HFFc6 (cell line): ENCODE measurements at places on chromosomes 2 and 18. TPM values are rescaled to one million over a fixed set of nuclear protein-coding genes. Genes with fewer than 3 reads are reported as not detected.

FOXD4L1 gene
- 0.07 to 0.15 TPM (median 0.11 TPM) in 3 replicates for total RNA-seq

CD302 gene
- 2.2 and 3.7 TPM in 2 replicates for total RNA-seq

CDK15 gene
- total RNA-seq = 24.5 to 59.8 TPM (median 32.0 TPM) in 3 replicates

NAB1 gene
- total RNA-seq = 14.3 to 24.4 TPM (median 19.0 TPM) in 3 replicates

DNA sequence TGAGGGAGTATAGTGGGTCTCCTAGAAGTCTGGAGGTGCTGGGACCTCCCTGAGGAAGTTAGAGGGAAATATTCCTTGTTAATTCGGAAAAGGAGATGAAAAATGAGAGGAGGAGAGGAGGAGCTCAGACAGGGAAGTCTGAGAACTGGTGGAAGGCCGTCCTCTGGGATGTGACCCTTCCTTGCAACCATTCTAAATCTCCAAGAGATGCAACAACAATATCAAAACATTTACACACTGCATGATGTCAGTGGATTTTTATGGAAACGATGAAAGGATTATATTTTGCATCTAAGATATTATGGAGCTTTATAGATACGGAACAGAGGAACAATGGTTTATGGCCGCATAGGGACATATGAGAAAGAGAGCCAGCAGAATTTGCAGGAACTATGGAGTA lies 49.8 kb upstream of the COBLL1 start:
- no peak overlapping the region for H3K4me3 ChIP-seq
- DNase-seq = no peak

DNA sequence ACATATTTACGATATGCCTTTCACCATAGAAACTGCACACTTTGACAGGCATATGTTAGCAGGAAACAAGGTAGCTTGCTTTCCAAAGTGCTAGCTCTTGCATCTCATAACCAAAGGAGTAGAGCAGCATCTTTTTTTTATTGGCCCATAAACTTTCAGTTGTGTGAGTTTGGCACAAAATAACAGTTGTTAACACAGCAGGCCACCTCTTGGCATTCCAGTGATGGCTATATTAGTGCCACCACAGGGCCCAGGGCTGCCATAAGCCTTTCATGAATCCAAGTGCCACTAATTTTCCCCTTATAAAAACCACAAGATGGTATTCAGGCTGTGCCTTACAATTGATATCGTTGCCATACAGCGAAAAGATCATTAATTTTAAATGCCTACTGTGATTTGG lies 40.3 kb upstream of the KLF7 start:
- H3K36me3 ChIP-seq = no peaks in the 10 kb centered on the region
- no peaks in the 10 kb centered on the region for H3K4me1 ChIP-seq
- H3K27me3 ChIP-seq = no peaks in the 10 kb centered on the region; the same call in 1 of the 2 replicates
- DNase-seq = no peak
- H3K27ac ChIP-seq = no peak overlapping the region

DNA sequence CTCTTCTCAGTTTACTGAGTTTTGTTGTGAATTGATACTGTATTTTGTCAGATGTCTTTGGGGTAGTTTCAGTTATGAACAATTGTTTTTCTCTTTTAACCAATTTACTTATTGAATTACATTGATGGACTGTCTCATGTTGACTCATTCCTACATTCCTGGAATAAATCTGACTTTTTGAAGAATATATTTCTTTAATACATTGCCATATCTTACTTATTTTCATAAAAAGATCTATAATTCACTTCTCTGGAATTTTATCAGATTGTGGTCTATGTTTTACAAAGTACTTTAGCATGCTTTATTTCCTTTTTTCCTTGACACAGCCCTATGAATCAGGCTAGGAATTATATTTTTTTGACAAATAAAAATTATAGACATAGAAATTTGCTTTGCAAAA lies 268.3 kb downstream of the PLCL1 start:
- H3K27me3 ChIP-seq = no peaks in the 10 kb centered on the region
- no peak overlapping the region for H3K4me3 ChIP-seq

DNA sequence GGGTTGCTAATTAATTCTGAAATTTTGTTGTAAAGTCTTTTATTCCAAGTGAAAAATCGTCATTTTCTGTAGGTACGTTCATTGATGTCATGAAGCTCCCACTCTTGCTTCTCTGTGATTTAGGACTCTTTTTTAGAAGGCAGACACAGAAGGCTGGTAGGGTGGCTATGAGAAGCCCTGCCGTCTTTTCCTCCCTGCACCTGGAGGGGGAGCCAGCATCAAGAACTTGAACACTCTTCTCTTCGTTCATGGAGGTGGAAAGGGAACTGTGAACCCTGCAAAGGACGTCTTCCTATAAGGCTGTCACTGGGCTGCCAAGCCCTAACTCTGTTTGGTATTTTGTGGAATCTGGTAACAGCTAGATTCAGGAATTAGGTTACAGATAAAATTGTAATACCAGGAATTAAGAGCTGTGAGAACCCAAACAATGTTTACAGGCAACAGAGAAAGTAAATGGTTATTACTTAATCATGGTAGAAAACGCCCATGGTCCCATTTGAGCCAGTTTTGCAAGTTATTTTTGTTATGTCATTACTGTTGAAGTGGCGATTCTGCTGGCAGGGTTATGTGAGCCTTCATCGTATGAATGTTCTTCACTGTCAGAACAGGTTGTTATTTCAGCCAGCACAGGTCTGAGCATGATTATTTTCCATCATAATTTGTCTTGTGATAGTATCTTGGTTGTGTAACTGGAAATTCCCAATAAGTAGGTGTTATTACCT lies 112.2 kb downstream of the OSBPL6 start:
- no peak overlapping the region for H3K4me3 ChIP-seq
- H3K27ac ChIP-seq = no peak overlapping the region
- H3K4me1 ChIP-seq = peaks cover 6% of the 10 kb centered on the region; the same call in 1 of the 2 replicates
- no peak for DNase-seq
- no peaks in the 10 kb centered on the region; the same call in 1 of the 2 replicates for H3K27me3 ChIP-seq
- peaks cover 10% of the 10 kb centered on the region for H3K36me3 ChIP-seq

- no peak for DNase-seq
Measured at GRCh38 chr2:73837847-73838585, 9.3 kb downstream of the STAMBP start.

GRCh38 chr2:231334179-231334930 lies 61.2 kb upstream of the B3GNT7 start:
- H3K36me3 ChIP-seq = peaks cover 37% of the 10 kb centered on the region
- H3K27me3 ChIP-seq = peaks cover 5% of the 10 kb centered on the region; the same call in 1 of the 2 replicates
- H3K4me1 ChIP-seq = peaks cover 18% of the 10 kb centered on the region
- no peak overlapping the region for H3K27ac ChIP-seq
- H3K4me3 ChIP-seq = no peak overlapping the region

- H3K4me1 ChIP-seq = peaks cover 9% of the 10 kb centered on the region
- H3K4me3 ChIP-seq = no peak overlapping the region
- no peaks in the 10 kb centered on the region for H3K27me3 ChIP-seq
Measured at GRCh38 chr2:10157293-10157692, 34.8 kb downstream of the RRM2 start.

- peaks cover 7% of the 10 kb centered on the region; the same call in 1 of the 2 replicates for H3K36me3 ChIP-seq
- H3K4me3 ChIP-seq = no peak overlapping the region
Measured at GRCh38 chr2:4992226-4992625, 700.0 kb upstream of the SOX11 start.

GRCh38 chr2:154495455-154495868 lies 203.0 kb upstream of the KCNJ3 start:
- no peak for DNase-seq
- no peak overlapping the region for H3K4me3 ChIP-seq
- H3K36me3 ChIP-seq = no peaks in the 10 kb centered on the region

- H3K4me1 ChIP-seq = peaks cover 49% of the 10 kb centered on the region
- no peak for DNase-seq
- peak overlapping the region; percentile 69 for H3K4me3 ChIP-seq
- H3K36me3 ChIP-seq = peaks cover 4% of the 10 kb centered on the region; the same call in 1 of the 2 replicates
- peak overlapping the region; percentile 76 for H3K27ac ChIP-seq
- peaks cover 4% of the 10 kb centered on the region for H3K27me3 ChIP-seq
Measured at GRCh38 chr2:218405746-218406208, 6.1 kb downstream of the CTDSP1 start.

DNA sequence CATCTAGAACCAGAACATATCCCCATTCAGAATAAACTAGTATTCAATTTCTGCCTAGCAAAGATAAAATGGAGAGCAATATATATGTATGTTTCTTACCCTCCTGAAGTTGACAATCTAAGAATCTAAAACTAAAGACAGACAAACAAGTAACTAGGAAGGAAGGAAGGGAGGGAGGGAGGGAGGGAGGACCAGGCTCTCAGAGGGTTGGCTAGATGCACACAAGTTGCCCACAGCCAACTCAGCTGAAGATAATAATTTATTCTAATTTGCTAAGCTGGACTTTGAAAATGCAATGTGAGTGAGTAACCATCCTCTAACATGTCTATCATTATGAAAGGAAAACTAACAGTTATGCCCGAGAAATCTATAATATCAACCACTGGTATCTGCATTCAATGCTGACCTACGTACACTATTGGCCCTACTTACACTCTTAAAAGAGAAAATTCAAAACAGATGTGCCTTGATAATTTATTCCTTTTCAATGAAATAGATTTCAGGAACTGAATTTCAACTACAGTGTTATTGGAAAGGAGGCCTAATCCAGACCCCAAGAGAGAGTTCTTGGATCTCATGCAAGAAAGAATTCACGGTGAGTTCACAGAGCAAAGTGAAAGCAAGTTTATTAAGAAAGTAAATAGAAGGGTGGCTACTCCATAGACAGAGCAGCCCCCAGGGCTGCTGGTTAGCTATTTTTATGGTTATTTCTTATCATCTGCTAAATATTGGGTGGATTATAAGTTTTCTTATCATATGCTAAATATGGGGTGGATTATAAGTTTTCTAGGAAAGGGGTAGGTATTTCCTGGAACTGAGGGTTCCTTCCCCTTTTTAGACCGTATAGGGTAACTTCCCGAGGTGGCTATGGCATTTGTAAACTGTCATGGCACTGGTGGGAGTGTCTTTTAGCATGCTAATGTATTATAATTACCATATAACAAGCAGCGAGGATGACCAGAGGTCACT lies 288.5 kb upstream of the SLC39A10 start:
- DNase-seq = no peak
- no peaks in the 10 kb centered on the region; the same call in 1 of the 2 replicates for H3K27me3 ChIP-seq
- peaks cover 27% of the 10 kb centered on the region for H3K4me1 ChIP-seq
- peaks cover 11% of the 10 kb centered on the region for H3K36me3 ChIP-seq
- no peak overlapping the region for H3K27ac ChIP-seq

GRCh38 chr2:113164930-113165585 lies 8.7 kb upstream of the PSD4 start:
- no peaks in the 10 kb centered on the region for H3K4me1 ChIP-seq
- H3K27me3 ChIP-seq = peaks cover 8% of the 10 kb centered on the region
- no peak for DNase-seq
- H3K4me3 ChIP-seq = no peak overlapping the region

GRCh38 chr2:235870515-235870914 lies 297.7 kb downstream of the GBX2 start:
- H3K27ac ChIP-seq = no peak overlapping the region
- no peaks in the 10 kb centered on the region for H3K4me1 ChIP-seq
- no peak for DNase-seq
- H3K4me3 ChIP-seq = no peak overlapping the region
- H3K36me3 ChIP-seq = peaks cover 37% of the 10 kb centered on the region

DNA sequence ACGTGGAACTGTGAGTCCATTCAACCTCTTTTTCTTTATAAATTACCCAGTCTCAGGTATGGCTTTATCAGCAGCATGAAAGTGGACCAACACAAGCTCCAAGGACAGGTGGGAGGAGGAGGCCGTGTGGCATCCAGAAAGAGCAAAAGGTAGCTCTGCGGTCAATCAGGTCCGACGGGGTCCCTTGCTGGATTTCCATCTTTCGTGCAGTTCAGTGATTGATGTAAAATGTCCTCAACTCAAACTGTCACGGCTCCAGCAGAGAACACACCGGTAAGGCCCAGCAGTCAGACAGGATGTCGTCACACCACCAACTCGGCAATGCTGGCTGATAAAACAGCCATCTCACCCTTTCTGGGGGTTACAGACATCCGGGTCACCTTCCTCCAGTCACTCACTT lies 123.3 kb downstream of the PXDN start:
- H3K36me3 ChIP-seq = no peaks in the 10 kb centered on the region
- peaks cover 12% of the 10 kb centered on the region for H3K4me1 ChIP-seq
- H3K4me3 ChIP-seq = no peak overlapping the region

GRCh38 chr2:70984576-70985282 lies 6.3 kb downstream of the ANKRD53 start:
- no peak overlapping the region for H3K27ac ChIP-seq
- H3K4me1 ChIP-seq = no peaks in the 10 kb centered on the region
- DNase-seq = peak; percentile 40
- no peaks in the 10 kb centered on the region; the same call in none of the 2 replicates for H3K27me3 ChIP-seq

DNA sequence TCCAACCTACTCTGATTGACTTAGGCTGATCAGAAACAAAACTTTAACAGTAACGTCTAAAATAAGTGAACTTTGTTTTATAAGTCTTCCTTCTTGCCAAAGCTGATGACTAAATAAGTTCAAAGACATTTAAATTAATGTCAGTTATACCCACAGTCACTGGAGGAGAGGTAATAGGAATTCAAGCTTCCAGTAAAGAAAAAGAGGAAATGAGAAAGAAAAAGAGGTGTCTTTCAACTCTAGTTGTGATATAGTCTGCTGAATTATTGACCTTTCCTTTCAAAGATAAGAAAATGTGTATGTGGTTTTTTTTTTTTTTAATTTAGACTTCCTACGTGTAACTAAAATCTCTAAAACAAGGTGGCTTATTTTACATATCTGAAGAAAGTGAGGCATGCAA lies 191.5 kb downstream of the SLC8A1 start:
- H3K27ac ChIP-seq = no peak overlapping the region
- H3K36me3 ChIP-seq = peaks cover 4% of the 10 kb centered on the region; the same call in 1 of the 2 replicates
- no peak for DNase-seq
- H3K4me1 ChIP-seq = peaks cover 26% of the 10 kb centered on the region
- no peak overlapping the region for H3K4me3 ChIP-seq

- H3K36me3 ChIP-seq = peaks cover 33% of the 10 kb centered on the region
- no peak for DNase-seq
Measured at GRCh38 chr18:48713309-48713708, 174.5 kb downstream of the CTIF start.

DNA sequence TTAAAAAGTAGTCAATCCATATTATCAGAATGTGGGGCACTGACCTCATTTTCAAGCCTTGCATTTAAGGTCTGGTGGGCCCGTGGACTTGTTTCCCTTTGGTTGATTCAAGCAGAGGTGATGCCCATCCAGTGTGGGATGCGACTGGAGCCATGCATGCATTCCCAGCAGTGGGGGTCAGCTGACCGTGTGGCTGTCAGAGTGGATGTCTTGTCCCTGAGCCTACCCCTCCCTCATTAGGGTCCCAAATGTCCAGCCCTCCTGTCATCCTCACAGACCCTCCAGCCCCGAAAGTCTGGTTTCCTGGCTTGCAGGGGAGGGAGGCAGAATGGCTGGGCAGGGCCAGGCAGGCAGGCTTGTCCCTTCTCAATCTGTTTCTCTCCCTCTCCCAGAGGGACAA lies 67.3 kb upstream of the SH3RF3 start:
- no peak overlapping the region for H3K27ac ChIP-seq
- H3K4me1 ChIP-seq = no peaks in the 10 kb centered on the region
- no peaks in the 10 kb centered on the region for H3K36me3 ChIP-seq
- peaks cover 54% of the 10 kb centered on the region for H3K27me3 ChIP-seq
- no peak overlapping the region for H3K4me3 ChIP-seq

GRCh38 chr2:221130431-221130830 lies 441.7 kb downstream of the EPHA4 start:
- H3K4me1 ChIP-seq = no peaks in the 10 kb centered on the region
- no peak for DNase-seq
- H3K36me3 ChIP-seq = peaks cover 5% of the 10 kb centered on the region; the same call in 1 of the 2 replicates
- H3K27me3 ChIP-seq = no peaks in the 10 kb centered on the region
